ENCODE measurements at places on chromosomes 2 and 18. TPM values are rescaled to one million over a fixed set of nuclear protein-coding genes. Genes with fewer than 3 reads are reported as not detected.

FAM124B gene
- total RNA-seq, result 0.11 TPM

CHRND gene
- not detected for total RNA-seq

SCN2A gene
- 0.83 TPM for total RNA-seq

EGR4 gene
- total RNA-seq, result not detected

GRCh38 chr2:1972948-1973347 lies 228.6 kb upstream of the PXDN start:
- no peak for DNase-seq

DNA sequence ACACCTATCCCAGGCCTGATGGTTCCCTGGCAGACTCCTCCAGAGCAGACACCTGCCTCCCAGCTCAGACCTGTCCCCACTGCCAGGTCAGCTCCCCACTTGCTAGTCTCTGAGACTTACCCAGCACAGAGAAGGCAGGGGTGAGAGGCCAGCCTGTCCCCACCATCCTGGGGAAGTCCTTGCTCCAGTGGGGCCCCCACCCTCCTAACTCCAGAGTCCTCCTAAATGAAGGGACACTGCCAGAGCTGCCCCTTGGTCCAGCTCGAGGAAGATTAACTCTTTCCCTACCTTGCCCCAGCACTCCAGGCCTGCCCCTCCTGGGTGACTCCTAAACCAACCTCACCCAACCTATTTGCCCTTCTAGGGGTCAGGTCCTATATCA lies 30.4 kb upstream of the TNS1 start:
- DNase-seq, result no peak

DNA sequence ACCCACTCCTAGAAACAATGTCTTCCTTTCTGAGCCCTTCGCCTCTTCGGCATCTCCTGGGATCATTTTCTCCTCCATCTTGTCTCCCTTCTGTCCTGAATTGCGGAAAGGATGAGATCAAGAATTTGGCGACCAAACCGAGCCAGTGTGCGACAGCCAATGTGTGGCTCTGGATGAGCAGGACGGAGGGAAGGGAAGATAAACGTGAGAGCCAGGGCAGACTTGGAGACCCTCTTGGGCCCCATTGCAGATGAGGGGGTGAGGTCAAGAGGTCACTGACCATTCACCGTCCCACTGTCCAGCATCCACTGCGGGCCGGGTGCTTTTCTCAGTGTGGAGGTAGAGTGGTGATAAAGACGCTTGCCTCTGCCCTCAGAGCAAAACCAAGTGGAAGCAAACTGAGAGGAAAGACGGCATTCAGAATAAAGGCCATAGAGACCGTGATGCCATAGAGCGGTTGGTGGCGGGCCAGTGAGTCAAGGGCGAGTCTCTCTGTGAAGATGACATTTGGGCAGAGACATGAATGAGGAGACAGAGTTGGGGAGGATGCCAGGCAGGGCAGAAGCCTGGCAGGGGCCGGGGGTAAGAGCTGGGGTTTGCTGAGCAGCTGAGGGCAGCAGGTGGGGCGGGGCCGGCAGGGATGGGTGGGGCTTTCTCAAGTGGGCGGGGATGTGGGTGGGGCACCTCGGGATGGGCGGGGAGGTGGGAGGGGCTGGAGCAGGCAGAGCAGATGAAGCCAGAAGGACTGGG lies 55.6 kb downstream of the ACAA2 start:
- peak; percentile 45 for DNase-seq

- DNase-seq, result no peak
These were observed 10.4 kb downstream of the KCNE4 start for GRCh38 chr2:223062396-223062795.

Measured in Daoy (cell line).